ENCODE measurements at places on chromosomes 16 and 17. TPM values are rescaled to one million over a fixed set of nuclear protein-coding genes. Genes with fewer than 3 reads are reported as not detected.

Gene C17orf67
- 2.4 TPM for total RNA-seq

Gene CHST5
- not detected for total RNA-seq

Gene PERCC1
- not detected for total RNA-seq

Gene GINS2
- total RNA-seq: 0.20 TPM

Gene EVPL
- total RNA-seq: 0.98 TPM

Gene CLEC18B
- 20.0 TPM for total RNA-seq

Gene HS3ST3B1
- 1.1 TPM for total RNA-seq

Gene TEKT3
- total RNA-seq: 0.84 TPM

Gene UTS2R
- total RNA-seq: not detected

Gene DLG4
- total RNA-seq: 16.5 TPM

Gene TNFSF13
- total RNA-seq: 93.3 TPM

Gene TMC8
- 5.2 TPM for total RNA-seq

Gene DOC2B
- 18.4 TPM for total RNA-seq

Gene AXIN2
- 18.8 TPM for total RNA-seq

Gene CDH15
- 0.84 TPM for total RNA-seq

- H3K4me3 ChIP-seq: no peak overlapping the region
- no peak overlapping the region for H3K27ac ChIP-seq
- H3K27me3 ChIP-seq: no peaks in the 10 kb centered on the region
- H3K4me1 ChIP-seq: no peaks in the 10 kb centered on the region
These were observed 789.4 kb upstream of the KIF2B start for GRCh38 chr17:53033297-53033696.

- no peak overlapping the region for H3K4me3 ChIP-seq
- H3K36me3 ChIP-seq: no peaks in the 10 kb centered on the region
- H3K4me1 ChIP-seq: no peaks in the 10 kb centered on the region
These were observed 9.1 kb upstream of the MMD start for GRCh38 chr17:55430541-55431288.

- no peaks in the 10 kb centered on the region for H3K36me3 ChIP-seq
- H3K4me1 ChIP-seq: no peaks in the 10 kb centered on the region
- no peak overlapping the region for H3K4me3 ChIP-seq
These were observed 87.7 kb downstream of the ENGASE start for GRCh38 chr17:79162012-79162963.

- DNase-seq: no peak
- H3K27me3 ChIP-seq: no peaks in the 10 kb centered on the region
- no peaks in the 10 kb centered on the region for H3K4me1 ChIP-seq
- H3K4me3 ChIP-seq: no peak overlapping the region
- H3K27ac ChIP-seq: no peak overlapping the region
These were observed 11.2 kb upstream of the CEP20 start for GRCh38 chr16:15899538-15900100.

GRCh38 chr16:47990676-47991075, 165.1 kb downstream of the ABCC12 start:
- H3K27me3 ChIP-seq: no peaks in the 10 kb centered on the region
- H3K27ac ChIP-seq: no peak overlapping the region
- no peak for DNase-seq
- H3K4me3 ChIP-seq: no peak overlapping the region

DNA sequence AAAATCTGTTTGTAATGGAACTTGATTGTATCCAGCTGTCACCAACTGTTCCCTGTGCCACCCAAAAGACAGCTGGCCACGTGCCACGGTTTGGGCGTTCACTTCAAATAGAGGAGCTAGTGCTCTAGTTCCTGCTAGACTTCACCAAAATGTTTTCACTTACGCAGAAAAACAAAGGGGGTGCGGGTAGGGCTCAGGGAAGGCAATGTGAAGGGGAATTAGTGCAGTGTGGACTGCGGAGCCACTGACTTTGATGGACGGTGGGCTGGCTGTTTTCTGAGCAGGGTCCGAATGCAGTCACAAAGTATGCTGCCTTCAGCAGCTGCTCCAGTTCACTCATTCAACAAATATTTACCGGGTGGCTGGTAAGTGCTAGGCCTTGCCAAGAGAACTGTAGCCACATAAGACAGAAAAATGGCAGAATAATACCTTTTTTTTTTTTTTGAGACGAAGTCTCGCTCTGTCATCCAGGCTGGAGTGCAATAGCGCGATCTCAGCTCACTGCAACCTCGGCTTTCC, 7.6 kb upstream of the CYTH1 start:
- no peak overlapping the region for H3K4me3 ChIP-seq
- peak overlapping the region; percentile 57 for H3K27ac ChIP-seq

GRCh38 chr17:53543472-53543871, 279.3 kb upstream of the KIF2B start:
- H3K4me3 ChIP-seq: no peak overlapping the region
- H3K36me3 ChIP-seq: no peaks in the 10 kb centered on the region
- no peaks in the 10 kb centered on the region for H3K4me1 ChIP-seq
- H3K27me3 ChIP-seq: no peaks in the 10 kb centered on the region
- no peak for DNase-seq

DNA sequence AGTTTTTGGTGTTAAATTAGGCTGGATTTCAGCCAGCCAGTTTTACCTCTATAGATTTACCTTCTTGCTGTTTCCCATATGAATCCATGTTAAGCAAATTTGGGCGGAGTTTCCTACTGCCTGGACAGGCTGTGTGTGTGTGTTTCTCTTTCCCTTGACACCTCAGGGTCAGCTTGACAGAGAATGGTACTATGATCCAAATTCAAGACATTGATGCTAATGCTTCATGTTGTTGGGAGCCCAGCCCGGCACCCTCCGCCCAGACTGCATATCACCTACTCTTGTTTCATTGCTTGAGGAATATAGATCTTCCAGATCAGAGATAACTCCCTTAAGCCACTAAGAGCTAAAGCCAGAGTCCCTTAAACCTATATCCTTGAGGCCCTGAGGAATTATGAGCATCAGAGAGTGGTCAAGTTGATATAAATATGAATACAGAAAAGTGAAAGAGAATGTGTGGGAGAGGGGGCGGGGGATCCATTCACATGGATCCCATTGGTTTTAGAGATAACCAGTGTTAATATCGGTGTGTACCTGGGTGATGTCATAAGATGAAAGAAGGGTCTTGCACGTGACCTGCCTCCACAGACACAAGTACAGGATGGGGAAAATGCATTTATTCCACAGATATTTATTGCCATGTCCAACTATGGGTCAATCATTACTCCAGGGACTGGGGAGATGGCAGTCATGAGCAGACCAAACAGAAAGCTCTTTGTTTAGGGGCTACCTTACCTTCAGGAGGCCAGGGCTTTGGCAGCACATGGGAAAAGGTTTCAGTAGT, 69.7 kb downstream of the WIPI1 start:
- no peak overlapping the region for H3K4me3 ChIP-seq
- peaks cover 26% of the 10 kb centered on the region for H3K4me1 ChIP-seq
- no peak for DNase-seq
- H3K27me3 ChIP-seq: no peaks in the 10 kb centered on the region

DNA sequence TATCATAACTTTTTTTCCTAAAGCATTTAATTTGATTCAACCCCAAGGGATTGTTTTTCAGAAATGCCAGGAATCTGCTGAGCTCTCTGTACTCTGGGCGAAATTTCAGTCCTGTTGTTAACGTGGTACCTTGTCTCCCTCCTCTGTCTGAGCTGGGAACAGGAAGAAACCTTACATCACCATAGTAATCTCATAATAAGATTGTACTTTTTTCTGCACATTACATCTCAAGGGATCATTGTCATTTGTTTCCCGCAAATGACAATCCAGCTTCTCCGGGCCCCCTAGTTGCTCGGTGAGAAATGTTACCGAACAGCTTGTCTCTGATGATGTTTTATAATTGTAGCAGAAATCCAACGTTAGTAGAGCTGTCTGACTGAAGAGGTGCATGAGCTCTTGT, 152.7 kb upstream of the ERCC4 start:
- H3K27me3 ChIP-seq: no peaks in the 10 kb centered on the region
- H3K4me3 ChIP-seq: no peak overlapping the region
- no peaks in the 10 kb centered on the region for H3K4me1 ChIP-seq
- DNase-seq: no peak

DNA sequence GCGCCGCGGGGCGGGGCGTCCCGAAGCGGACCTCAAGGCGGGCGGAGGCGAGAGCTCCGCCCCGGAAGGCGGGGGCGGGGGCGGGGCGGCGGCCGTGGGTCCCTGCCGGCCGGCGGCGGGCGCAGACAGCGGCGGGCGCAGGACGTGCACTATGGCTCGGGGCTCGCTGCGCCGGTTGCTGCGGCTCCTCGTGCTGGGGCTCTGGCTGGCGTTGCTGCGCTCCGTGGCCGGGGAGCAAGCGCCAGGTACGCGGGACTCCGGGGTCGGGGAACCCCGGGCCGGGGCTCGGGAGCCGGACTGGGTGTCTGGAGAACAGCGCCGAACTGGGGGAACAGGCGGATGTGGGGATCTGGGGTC, at the start of gene TNFRSF12A:
Gene TNFRSF12A (plus strand): TSS at position 122 of the 357 bp plus-strand sequence. CDS start 30 bp downstream, at position 152.
- H3K4me1 ChIP-seq: no peaks in the 10 kb centered on the region
- H3K27ac ChIP-seq: peak within 1 kb of the TSS; percentile 97

GRCh38 chr16:56833243-56833970, 31.6 kb upstream of the SLC12A3 start:
- no peak overlapping the region for H3K27ac ChIP-seq
- no peak for DNase-seq
- H3K4me3 ChIP-seq: no peak overlapping the region
- peaks cover 7% of the 10 kb centered on the region for H3K36me3 ChIP-seq
- no peaks in the 10 kb centered on the region for H3K27me3 ChIP-seq
- no peaks in the 10 kb centered on the region for H3K4me1 ChIP-seq

- H3K4me3 ChIP-seq: no peak overlapping the region
- no peak overlapping the region for H3K27ac ChIP-seq
- no peaks in the 10 kb centered on the region for H3K36me3 ChIP-seq
- no peaks in the 10 kb centered on the region for H3K4me1 ChIP-seq
- peaks cover 61% of the 10 kb centered on the region for H3K27me3 ChIP-seq
These were observed 4.8 kb upstream of the LPO start for GRCh38 chr17:58233543-58233942.

GRCh38 chr16:47063011-47063724, 80.6 kb downstream of the NETO2 start:
- H3K27me3 ChIP-seq: no peaks in the 10 kb centered on the region
- no peaks in the 10 kb centered on the region for H3K4me1 ChIP-seq
- no peak overlapping the region for H3K4me3 ChIP-seq
- H3K36me3 ChIP-seq: no peaks in the 10 kb centered on the region

GRCh38 chr16:55453909-55454308, 25.1 kb upstream of the MMP2 start:
- no peak overlapping the region for H3K4me3 ChIP-seq
- H3K27ac ChIP-seq: no peak overlapping the region

GRCh38 chr17:72699545-72699944, 392.9 kb downstream of the SLC39A11 start:
- no peak for DNase-seq
- no peaks in the 10 kb centered on the region for H3K4me1 ChIP-seq
- no peak overlapping the region for H3K4me3 ChIP-seq
- H3K36me3 ChIP-seq: no peaks in the 10 kb centered on the region

- H3K27me3 ChIP-seq: no peaks in the 10 kb centered on the region
- no peaks in the 10 kb centered on the region for H3K4me1 ChIP-seq
- no peak overlapping the region for H3K4me3 ChIP-seq
- H3K36me3 ChIP-seq: no peaks in the 10 kb centered on the region
These were observed 30.6 kb downstream of the CDRT15 start for GRCh38 chr17:14205992-14206461.

GRCh38 chr17:45150911-45151809, 2.9 kb downstream of the HEXIM1 start:
- no peaks in the 10 kb centered on the region for H3K27me3 ChIP-seq
- H3K4me1 ChIP-seq: peaks cover 19% of the 10 kb centered on the region
- peak overlapping the region; percentile 69 for H3K4me3 ChIP-seq
- H3K36me3 ChIP-seq: no peaks in the 10 kb centered on the region
- H3K27ac ChIP-seq: peak overlapping the region; percentile 93
- DNase-seq: no peak

DNA sequence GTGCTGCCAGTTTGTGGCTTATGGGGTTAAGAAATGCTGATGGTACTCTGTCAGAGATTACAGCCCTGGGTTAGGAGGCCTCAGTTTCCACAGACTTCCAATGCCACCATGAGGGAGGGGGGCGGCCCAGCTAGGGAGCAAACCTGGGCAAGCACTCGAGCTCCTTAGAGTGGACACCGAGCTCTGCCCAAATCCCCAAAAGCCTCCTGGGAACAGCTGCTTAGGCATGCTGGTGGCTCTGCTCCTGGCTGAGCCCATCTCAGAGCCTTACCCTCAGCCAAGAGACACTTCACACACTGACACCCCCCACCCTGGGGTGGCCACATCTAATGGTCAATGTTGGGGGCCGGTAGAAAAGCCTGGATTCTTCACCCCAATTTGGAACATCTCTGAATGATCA, 66.1 kb downstream of the C16orf78 start:
- H3K4me1 ChIP-seq: no peaks in the 10 kb centered on the region
- no peak for DNase-seq
- H3K27me3 ChIP-seq: no peaks in the 10 kb centered on the region
- H3K4me3 ChIP-seq: no peak overlapping the region
- H3K27ac ChIP-seq: no peak overlapping the region

GRCh38 chr16:55615071-55615470, 40.7 kb upstream of the SLC6A2 start:
- H3K27me3 ChIP-seq: no peaks in the 10 kb centered on the region
- H3K4me1 ChIP-seq: no peaks in the 10 kb centered on the region
- H3K27ac ChIP-seq: no peak overlapping the region
- no peaks in the 10 kb centered on the region for H3K36me3 ChIP-seq
- no peak overlapping the region for H3K4me3 ChIP-seq

GRCh38 chr17:8237175-8237574, 10.7 kb downstream of the CTC1 start:
- no peak overlapping the region for H3K4me3 ChIP-seq
- no peaks in the 10 kb centered on the region for H3K4me1 ChIP-seq
- peaks cover 5% of the 10 kb centered on the region for H3K36me3 ChIP-seq

- no peak for DNase-seq
- H3K4me3 ChIP-seq: no peak overlapping the region
- H3K27me3 ChIP-seq: no peaks in the 10 kb centered on the region
- H3K36me3 ChIP-seq: no peaks in the 10 kb centered on the region
These were observed 108.4 kb downstream of the CDH13 start for GRCh38 chr16:82735186-82735585.

GRCh38 chr17:70848785-70849184, 679.5 kb downstream of the KCNJ2 start:
- H3K4me3 ChIP-seq: no peak overlapping the region
- DNase-seq: no peak
- no peaks in the 10 kb centered on the region for H3K36me3 ChIP-seq
- H3K27ac ChIP-seq: no peak overlapping the region
- no peaks in the 10 kb centered on the region for H3K4me1 ChIP-seq

DNA sequence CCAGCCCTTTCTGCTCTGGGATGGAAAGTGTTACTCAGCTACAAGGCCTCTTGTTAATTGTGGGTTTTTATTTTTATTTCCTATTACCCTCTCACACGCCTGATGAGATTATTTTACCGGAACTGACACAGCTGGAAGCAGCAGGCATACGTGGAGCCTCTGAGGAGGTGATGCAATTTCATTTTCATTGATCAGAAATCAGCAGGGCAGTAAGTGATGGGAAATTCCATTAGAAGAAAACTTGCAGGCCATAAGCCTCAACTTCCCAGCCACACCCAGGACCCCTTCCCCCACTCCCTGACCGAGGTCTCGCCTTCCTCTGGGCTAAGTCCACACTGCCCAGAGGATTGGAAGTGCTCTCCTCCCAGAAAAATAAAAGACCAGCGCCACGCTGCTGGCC, 69.7 kb downstream of the ZFHX3 start:
- H3K27me3 ChIP-seq: no peaks in the 10 kb centered on the region
- H3K36me3 ChIP-seq: no peaks in the 10 kb centered on the region
- no peak overlapping the region for H3K4me3 ChIP-seq
- no peak for DNase-seq
- no peak overlapping the region for H3K27ac ChIP-seq

- no peaks in the 10 kb centered on the region for H3K36me3 ChIP-seq
- H3K4me1 ChIP-seq: no peaks in the 10 kb centered on the region
- H3K4me3 ChIP-seq: no peak overlapping the region
- H3K27ac ChIP-seq: no peak overlapping the region
- no peaks in the 10 kb centered on the region for H3K27me3 ChIP-seq
These were observed 132.6 kb upstream of the NOL11 start for GRCh38 chr17:67585077-67585602.

Measured in tibial nerve (tissue), 4 donors.